ENCODE measurements at places on chromosomes 6 and 20.

DNA sequence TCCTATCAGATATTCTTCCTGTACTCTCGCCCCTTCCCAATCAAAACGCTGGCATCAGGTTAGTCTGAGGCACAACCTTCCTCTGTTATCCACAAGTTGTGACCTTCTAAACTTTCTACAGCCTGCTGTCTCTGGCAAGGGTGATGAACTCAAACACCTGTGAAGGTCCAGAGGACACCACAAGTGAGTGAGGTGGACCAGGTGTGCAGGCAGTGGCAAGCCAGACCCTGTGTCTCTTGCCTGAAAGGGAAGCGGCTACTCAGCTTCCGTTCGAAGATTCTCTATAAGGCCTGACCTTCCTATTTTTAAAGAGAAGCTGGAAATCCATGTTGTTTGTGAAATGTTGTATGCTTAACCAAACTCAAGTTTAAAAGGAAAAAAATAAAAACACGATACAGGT, 36.8 kb downstream of the GCM1 start:
- DNase-seq, result no peak

GRCh38 chr20:42894483-42894882, 295.2 kb downstream of the PTPRT start:
- no peak for DNase-seq

DNA sequence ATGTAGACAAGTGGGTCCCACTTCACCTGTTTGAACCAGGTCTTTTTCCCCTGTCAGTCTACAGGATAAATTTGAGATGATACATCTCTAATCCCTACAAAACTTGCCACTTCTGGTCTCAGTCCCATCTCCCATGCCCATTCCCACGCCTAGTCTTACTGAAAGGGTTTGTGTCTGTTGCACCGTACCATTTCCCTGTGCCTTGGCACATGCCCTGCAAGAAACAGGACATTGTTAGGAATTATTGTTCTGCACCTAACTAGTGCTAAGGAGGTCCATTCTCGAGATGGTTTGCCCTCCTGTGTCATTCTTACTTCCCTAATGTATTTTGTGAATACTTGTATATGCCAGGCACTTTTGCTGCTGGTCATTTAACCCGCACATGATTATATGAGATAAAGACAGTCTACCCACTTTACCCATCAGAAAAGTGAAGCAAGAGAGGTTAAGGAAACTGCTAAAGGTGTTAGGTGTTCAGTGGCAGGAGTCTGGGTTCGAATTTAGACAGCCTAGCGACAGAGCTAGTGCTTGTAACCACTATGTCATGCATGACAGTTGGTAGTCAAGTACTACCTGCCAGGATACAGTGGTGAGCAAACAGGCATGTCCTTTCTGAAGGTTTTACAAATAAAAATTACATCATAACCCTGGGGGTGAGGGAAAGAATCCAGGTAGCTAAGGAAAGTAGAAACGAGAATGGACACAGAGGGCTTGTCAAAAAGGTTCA, 12.7 kb downstream of the FAM217A start:
- DNase-seq, result no peak

GRCh38 chr6:154909821-154910220, 85.3 kb upstream of the TIAM2 start:
- no peak for DNase-seq

DNA sequence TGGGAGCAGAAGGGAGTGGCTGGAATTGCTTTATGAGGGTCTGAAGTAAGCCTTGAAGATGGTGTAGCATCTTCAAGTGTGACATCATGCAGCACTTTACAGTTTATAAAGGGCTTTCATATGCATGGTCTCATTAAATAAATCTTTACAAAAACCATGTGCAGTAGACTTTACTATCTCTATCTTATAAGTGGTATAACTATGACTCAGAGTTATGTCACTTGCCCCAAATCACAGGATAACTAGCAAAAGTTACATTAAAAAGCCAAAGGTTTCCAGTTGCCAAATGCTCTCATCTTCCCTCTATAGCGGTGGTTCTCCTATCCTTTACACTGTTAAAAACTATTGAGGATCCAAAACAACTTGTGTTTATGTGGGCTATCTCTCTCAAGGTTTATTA, 687.7 kb upstream of the MARCKS start:
- DNase-seq, result no peak

DNA sequence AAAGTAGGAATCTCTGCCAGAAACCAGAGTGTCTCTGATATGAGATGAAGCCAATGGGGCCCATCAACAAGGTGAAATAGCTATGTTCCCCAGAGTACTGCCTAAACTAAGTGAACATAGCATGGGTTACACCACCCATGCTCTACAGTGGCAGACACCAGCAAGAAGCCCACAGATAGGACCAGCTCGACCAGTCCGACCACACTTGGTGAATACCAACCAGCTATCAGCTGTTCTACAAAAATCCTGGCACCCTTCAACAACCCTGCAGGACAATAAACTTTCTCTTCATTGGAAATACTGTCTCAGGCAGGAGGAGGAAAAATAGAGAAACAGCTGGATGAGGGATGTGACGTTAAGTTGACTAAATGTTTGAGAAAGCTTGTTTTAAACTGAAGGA, 311.4 kb downstream of the EPM2A start:
- DNase-seq, result no peak

DNA sequence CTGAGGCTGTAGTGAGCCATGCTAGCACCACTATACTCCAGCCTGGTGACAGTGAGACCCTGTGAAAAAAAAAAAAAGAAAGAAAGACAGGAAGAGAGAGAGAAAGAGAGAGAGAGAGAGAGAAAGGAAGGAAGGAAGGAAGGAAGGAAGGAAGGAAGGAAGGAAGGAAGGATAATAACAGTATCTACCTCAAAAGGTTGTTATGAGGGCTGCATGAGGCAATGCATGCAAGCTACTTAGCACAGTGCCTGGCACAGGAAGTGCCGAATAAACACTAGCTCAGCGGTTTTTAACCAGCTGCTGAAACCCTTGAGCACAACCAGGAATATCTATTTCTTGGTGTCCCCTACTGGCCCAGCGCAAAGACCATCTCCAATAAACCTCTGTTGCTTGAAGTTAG, 62.3 kb upstream of the TBC1D7 start:
- DNase-seq, result no peak

- DNase-seq, result no peak
These were observed 214.9 kb upstream of the GMDS start for GRCh38 chr6:2460216-2460745.

DNA sequence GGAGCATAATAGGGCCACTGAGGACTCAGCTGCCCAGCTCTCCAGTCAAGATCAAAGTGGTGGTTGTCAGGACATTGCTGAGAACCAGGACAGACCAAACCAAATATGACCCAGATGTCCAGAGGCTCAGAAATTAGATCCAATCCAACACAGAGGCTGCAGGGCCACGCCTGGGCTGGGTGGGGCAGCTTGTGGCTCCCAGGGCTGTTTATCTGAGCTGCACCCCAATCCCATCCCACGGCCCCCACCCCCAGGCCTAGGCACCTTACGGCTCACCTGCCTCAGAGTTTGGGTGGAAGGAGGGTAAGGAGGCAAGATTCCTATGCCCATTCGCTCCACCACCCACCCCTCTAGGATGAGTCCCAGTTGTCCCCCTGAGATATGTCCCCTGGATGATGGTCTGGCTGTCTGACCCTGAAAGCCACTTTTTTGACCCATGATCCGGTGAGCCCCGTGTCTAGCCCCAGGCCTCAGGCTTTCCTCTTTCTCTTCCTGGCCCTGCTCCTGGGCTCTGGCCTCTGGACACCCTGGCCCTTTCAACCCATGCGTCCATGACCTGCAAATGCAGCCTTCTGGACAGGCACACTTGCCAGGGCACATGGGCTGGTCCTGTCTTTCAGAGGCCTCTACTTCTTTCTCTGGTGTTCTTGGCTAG, 40.0 kb downstream of the CPXM1 start:
- no peak for DNase-seq

DNA sequence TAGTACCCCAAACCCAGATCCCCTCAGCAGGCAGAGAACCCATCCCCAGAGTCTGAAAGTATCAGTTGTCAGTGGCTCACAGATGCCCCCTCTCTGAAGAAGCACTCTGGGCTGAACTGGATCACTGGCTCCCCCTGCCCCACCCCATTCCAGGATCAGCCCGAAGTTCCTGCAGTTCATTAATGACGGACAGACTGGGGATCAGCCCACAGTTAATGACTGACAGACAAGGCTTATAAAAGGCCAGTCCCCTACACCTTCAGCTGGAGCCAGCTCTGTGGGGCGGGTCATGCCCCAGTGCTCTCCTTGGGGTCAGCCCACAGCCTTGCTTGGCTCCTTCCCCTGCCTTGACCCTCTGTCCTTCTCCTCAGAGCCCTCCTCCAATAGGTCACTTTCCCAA, 21.7 kb downstream of the KIAA1755 start:
- DNase-seq, result no peak

- DNase-seq, result no peak
These were observed 81.0 kb upstream of the FAM8A1 start for GRCh38 chr6:17519120-17519519.

DNA sequence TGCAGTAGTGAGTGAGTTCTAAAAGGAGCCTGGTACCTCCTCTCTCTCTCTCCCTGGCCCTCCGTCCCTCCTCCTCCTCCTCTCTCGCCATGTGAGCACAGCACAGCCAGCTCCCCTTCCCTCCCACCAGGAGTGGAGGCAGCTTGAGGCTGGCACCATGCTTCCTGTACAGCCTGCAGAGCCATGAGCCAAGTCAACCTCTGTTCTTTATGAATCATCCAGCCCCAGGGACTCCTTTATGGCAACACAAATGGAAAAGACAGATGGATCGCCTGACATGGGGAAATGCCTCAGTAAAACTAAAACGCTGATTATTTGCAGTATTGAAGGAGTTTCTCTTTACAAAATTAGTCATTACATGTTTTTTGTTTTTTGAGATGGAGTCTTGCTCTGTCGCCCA, 233.7 kb upstream of the ARID1B start:
- DNase-seq, result no peak

- DNase-seq, result no peak
These were observed 934.4 kb downstream of the KIF16B start for GRCh38 chr20:15638816-15639215.

- DNase-seq, result no peak
These were observed 42.0 kb upstream of the SLC2A12 start for GRCh38 chr6:134094441-134094840.

- DNase-seq, result no peak
These were observed 32.2 kb upstream of the OCSTAMP start for GRCh38 chr20:46582648-46583047.

DNA sequence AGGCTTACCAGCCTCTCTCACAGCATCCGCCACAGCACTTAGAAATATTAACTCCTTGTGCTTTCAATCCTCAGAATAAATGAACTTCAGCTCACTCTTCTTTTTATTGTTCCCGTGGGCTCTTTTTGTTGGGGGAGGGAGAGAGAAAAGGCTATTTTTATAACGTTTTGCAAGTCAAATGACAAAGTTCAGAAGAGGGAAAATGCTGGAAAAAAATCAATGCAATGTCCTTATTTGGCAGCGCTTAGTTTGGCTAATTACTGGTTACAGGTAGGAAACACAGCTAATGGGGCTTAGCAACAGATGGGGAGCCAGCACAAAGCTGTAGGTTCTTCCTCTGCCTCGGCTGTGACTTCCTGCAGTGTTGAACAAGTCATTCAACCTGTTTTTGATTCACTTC, 1067.0 kb upstream of the MAP3K7 start:
- DNase-seq, result no peak

DNA sequence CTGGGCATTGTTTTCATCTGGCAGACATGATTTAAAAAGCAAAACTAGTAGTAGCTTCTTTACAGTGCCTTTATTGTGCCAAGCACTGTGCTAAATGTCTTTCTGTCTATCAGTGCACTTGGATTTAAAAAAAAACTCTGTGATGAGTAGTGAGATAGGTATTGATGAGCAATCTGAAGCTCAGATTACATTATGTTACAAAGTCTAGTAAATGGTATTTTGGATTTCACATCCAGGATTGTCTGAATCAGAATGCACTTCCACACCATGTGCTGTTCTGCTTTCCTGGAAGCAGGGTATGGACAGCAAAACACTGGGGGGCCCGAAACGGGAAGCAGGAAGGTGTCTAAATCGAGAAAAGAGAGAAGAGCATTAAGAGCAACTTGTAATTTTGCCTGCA, 103.4 kb upstream of the CCN2 start:
- no peak for DNase-seq

- DNase-seq, result no peak
These were observed 38.9 kb upstream of the NKAIN2 start for GRCh38 chr6:123764722-123765121.

DNA sequence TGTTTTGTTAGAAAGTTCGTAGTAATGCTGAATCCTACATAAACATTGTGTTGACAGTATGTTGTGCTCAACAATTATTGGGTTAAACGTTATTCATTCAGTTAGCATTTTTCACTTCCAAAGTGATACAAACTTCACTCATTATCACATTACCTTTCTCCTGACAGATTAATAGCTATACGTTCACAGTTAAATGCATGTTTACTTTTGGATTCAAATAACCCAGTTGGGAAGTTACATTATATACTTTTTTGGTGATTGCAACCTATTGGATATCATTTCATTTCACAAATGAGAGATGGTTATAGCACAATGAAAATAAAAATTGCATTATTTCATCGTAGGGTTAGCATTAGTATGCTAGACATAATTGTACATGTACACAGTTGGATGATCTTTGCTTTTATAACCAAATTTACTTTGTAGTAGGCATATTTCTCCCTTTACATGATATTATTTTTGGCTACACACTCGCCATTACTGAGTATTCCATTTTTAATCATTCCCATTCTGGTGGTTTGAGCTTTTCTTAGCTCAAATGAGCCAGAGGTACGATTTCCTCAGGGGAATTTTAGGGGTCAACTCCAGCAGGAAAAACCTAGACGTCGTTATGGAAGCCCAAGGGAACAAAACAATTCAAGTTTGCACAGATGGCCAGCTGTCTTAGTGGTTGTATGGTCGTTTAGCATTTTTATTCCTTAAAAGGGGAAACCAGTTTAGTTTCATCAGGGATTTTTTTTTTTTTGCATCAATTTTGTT, 2.1 kb upstream of the HIVEP1 start:
- no peak for DNase-seq

- no peak for DNase-seq
These were observed 9.6 kb upstream of the TJAP1 start for GRCh38 chr6:43467752-43468151.

DNA sequence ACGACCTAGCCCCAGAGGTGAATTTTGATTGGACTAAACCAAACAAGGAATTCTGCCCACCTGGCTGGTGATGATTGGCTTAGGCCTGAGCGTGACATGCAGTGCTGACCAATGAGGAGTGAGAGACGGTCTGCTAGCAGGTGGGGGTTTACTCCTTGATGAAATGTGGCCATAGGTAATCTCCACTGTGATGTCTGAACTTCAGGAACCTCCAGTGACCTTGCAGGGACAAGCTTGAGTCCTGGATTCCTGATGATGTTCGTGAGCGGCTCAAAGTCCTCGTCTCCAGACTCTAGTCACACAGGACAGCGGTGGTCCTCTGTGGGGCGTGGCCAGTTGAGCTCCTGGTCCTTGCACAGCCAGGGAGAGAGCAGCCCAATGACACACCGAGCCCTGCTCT, 8.4 kb downstream of the VSX1 start:
- DNase-seq, result no peak

GRCh38 chr6:43682724-43683429, 4.7 kb downstream of the MRPS18A start:
- DNase-seq, result no peak

GRCh38 chr20:41408156-41408794, 41.7 kb upstream of the EMILIN3 start:
- no peak for DNase-seq
